Stimulated activated CD4-positive, alpha-beta T cell treated with anti-CD3 and anti-CD28 coated beads, Interleukin-15, amount 100 ng/mL, for 48 hours (primary cell): ENCODE measurements at places on chromosomes 13 and 19.

GRCh38 chr19:48452289-48453190 is 2.8 kb upstream of the KCNJ14 start:
- no peak for DNase-seq

DNA sequence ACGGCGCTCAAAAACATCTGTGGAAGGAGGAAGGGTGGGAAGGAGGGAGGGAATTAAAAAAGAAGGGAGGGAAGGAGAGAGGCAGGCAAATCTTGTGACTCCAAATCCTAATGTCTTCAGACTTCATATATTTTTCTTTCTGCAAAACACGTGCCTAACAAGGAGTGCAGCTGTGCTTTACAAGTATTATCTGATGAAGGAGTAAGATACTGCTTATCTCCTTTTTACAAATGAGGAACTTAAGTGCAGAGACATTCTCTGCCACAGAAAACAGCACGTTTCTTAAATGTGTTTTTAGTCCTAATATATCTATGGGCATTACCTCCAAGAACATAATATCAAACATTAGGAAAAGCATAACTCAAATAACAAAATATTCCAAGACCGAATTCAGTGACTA is 6.5 kb downstream of the FLT3 start:
- no peak for DNase-seq

DNA sequence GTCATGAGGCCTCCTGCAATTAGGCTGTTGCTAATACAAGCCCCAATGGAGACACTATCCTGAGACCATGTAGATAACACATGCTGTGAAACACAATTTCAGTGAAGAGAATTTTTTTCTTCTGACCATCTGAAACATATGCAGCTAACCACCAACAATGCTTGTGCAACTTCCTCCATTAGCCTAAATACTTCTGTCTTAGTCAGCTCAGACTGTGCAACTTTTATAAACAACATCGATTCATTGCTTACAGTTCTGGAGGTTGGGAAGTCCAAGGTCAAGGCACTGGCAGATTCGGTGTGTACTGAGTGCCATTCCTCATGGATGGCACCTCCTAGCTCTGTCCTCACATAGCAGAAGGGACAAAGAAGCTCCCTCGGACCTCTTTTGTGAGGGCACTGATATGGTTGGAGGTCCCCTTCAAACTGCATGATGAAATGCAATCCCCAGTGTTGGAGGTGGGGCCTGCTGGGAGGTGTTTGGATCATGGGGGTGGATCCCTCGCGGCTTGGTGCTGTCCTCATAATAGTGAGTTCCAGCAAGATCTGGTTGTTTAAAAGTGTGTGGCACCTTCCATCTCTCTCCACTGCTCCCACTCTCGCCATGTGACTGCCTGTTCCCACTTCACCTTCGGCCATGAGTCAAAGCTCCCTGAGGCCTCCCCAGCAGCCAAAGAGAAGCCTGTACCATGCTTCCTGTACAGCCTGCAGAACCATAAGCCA is 27.7 kb downstream of the STK24 start:
- DNase-seq, result no peak

DNA sequence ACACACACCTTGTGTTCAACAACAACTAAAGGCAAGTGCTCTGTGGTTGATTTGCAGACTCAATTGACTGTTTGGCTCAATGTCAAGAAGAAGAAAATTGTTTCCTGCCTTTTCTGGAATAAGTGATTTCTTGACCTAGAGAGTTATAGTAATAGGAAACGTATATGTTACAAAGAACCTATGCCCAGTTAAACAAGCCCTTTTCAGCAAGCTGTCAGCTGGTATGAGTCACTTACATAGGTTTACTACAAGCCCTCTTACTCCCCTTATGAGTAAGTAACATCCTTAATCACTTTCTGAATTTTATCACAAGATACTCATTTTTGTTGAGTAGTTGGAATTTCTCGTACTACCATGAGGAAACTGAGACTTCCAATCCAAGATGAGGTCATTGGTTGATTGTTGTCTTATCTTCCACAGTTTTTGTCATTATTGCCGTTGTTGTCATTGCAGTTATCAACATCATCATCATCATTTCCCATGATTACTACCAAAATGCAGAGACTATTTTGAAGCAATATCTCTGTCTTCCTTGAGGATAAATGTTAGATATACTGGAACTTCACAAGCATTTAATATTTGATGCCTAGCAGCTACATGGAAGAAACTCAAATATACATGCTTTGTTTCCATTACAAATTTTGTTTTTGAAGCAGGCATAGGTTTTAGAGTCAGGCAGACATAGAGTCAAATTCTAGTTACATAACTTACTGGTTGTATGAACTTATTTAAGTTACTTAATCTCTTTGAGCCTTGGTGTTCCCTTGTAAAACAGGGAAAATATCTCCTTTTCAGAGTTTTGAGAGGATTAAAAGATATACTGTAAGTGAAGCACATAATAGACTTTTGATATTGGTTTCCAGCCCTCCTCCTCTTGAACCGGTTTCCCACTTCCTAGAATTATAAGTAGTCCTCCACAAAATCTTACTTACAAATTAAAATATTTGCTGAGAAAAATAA is 106.0 kb downstream of the RAP2A start:
- DNase-seq, result no peak
